ENCODE measurements at places on chromosomes 13 and 19. TPM values are rescaled to one million over a fixed set of nuclear protein-coding genes. Genes with fewer than 3 reads are reported as not detected.

Gene FXYD7
- 0.48 TPM for total RNA-seq

Gene ZNF599
- 3.0 TPM for total RNA-seq

Gene LYPD3
- 3.0 TPM for total RNA-seq

Gene CPB2
- total RNA-seq, result not detected

Gene YJEFN3
- 3.1 TPM for total RNA-seq

Data from mesenteric fat pad (tissue), 1 donor.